ENCODE measurements at places on chromosomes 5 and 9. TPM values are rescaled to one million over a fixed set of nuclear protein-coding genes. Genes with fewer than 3 reads are reported as not detected.

DNA sequence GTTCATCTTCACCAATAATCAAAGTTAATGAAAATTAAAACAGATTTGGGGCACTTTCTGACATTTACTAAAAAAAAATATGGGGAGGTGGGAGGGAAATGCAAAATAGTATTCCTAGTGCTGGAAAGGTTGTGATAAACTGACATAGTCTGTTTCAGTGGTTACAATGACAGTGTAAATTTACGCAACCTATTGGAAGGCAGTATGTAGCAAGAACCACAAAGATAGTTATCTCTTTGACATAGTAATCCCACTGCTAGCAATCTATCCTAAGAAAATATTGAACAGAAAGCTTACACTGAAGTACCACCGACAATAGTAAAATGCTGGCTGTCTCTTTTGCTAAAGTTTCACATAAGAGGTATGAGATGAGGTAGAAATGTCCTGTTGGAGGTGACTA lies 15.1 kb upstream of the EPB41L4B start:
- no peak for DNase-seq

DNA sequence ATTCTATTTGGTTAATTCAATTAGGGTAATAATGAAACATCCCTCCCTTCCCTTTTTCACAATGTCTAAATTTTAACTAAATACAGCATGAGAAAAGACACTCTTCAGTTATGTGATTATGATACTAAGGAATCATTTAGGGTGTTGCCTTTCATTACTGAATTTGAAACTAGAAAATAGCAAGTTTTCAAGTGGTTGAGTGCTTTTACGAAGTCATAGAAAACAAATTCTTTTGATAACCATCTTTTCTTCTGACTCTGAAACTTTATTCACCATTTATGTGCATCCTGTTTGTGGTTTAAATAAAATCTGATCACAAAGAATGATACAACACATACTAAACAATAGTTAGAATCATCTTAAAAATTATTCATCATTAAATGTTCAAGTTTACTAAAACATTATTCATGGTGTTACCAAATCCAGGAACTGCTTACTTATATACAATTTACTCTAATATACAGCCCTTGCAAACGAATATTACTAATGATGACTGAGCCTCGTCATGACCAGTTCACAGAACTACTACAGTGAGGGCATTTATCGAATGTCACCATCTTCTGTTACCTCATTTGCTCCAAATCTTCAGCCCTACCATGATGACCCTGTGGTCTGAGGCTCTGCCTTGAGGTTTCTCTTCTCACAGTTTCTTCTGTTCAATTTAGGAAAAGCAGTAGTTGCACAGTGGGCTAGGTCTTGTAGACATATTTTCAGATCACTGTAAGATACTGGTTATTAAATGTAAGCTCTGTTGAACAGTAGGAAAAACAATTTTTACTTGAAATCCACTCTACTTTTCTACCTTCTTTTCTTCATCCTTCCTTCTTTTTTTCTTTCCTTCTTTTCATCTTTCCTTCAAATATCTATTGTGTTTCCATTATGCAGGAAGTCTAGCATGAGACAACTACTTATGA lies 18.3 kb upstream of the IL9 start:
- no peak for DNase-seq

DNA sequence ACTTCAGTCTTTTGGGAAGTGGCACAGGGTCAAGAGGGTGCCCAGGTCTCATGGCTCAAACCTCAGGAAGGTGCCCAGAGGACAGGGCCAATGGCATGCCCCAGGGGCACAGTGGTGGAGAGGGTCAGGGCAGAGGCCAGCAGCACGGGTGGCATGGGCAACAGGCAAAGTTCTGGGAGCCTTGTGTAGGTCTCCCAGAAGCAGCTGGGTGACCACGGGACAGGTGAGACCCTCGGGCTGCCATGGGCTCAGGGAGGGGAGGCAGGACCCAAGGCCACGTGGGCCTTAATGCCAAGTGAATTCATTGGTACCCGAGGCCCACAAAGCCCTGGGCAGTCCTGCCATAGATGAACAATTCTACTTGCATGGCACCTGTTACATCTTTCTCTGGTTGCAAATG lies 72.4 kb upstream of the ADAMTS2 start:
- DNase-seq, result no peak

- DNase-seq, result no peak
Observed at GRCh38 chr5:119010206-119010605, 21.9 kb upstream of the DTWD2 start.

DNA sequence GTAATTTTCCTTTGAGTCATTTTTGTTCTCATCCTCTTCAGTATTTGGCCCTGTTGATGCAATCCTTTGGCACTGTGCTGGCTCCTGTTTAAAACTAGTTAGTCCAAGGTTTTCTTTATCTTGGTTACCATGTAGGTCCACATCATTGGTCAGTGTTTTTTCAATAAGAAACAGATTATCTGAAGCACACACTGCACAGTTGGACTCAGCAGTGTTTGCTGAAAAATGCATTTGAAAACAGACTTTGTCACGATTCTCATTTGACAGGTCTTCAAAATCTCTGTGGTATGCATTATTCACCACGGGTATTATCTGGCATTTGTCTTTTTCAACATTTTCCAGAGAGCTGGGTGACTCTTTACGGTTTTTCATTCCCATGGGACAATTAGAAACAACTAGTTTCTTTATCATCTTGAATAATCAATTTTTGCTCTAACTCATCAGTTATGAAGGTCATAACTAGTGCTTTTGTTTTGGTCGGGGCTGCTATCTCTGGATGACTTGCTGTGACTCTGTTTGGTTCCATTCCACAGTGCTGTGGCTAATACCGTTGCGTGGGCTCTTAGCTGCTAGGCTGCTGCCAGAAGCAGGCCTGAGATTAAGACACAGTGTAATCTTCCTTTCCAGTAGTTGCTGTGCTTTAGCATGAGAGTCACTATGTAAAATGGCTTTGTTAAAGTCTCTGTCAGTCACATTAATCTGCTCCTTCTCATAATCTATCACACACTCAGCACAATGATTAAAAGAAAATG lies 36.2 kb downstream of the NUDT12 start:
- DNase-seq, result no peak

- no peak for DNase-seq
Observed at GRCh38 chr5:120017513-120017912, 388.2 kb downstream of the FAM170A start.

DNA sequence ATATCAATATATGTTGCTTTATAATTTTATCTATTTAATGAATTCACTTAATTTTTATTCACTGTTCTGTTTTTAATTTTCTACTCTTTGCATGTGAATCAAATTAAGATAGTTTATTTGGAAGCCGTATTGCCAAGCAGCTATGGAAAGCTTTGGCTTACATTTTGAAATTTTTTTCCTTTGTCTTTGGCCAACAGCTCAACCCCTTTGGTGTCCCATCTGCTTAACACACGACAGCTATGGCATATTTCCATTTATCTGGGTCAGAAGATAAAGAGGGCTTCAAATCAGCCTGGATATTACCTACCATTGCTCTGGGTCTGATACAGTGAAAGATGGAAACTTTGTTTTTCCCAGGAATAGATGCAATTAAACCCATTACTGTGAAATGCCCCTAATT lies 201.0 kb downstream of the WDR70 start:
- DNase-seq, result no peak

Gene DNM1
- polyA plus RNA-seq, result 279 TPM
